ENCODE measurements at places on chromosomes 7 and 10.

GRCh38 chr7:48429117-48429516 is 257.9 kb downstream of the ABCA13 start:
- no peak for DNase-seq

GRCh38 chr10:33901166-33901565 is 566.7 kb upstream of the NRP1 start:
- DNase-seq: no peak

DNA sequence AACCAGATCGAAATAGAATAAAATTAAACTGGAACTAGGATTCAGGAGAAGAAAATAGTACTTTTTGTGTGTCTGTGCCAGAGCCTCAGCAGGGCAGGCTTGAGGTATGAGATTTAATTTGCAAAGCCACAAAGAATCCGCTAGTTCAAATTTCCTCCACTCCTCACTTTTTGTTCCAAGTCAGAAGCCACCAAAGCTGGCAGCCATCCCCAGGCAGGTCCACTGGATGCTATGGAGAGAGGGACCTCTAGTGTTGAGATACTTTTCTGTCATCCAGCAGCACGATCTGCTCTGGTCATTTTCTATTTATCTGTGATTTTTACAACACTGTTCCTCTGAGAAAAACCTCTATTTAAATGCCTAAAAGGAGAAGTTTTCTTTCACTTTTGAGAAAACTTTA is 147.9 kb upstream of the FRMD4A start:
- no peak for DNase-seq

DNA sequence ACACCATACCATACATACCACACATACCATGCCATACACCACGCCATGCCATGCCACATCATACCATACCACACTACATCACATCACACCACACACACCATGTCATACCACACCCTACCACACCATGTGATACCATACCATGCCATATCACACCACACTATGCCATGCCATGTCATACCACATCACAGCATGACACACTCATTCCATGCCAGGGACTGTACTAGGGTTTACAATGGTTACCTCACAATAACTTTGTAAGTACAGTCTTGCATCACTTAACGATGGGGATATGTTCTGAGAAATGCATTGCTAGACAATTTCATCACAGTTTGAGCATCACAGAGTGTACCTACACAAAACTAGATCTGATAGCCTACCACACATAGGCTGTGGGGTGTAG is 14.5 kb downstream of the PYROXD2 start:
- DNase-seq: no peak

DNA sequence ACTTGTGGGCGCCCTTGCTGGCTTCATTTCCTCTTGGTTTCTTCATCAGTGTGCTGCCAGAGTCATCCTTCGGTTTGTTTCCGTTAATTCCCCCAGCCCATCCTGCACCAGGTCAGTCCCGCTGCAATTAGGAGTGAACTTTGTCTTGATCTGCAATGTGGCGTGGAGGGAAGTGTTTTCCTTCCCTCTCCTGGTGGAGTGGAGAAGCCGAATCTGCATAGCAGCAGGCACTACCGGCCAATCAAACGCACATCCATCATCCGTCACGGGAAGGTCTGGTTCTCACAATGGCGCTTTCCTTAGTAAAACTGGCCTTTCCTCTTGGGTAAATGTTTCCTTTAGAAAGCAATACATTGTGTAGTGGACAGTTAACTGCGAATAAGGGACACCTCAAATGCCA is 337.5 kb downstream of the CXCL12 start:
- no peak for DNase-seq

DNA sequence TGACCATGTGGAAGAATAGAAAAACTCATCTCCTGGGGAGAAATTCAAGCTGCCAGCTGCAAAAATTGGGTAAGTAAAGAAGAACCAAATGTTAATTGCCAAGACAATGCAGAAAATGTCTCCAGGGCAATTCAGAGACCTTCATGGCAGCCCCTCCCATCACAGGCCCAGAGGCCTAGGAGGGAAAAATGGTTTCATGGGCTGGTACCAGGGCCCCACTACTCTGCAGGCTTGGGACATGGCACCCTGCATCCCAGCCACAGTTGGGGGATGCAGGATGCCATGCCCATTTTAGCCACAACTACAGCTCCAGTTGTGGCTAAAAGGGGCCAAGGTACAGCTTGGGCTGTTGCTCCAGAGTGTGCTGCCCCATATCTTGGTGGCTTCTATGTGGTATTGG is 20.9 kb upstream of the MKLN1 start:
- DNase-seq: no peak

- no peak for DNase-seq
Measured at GRCh38 chr7:100515072-100515532, 23.9 kb upstream of the AGFG2 start.

DNA sequence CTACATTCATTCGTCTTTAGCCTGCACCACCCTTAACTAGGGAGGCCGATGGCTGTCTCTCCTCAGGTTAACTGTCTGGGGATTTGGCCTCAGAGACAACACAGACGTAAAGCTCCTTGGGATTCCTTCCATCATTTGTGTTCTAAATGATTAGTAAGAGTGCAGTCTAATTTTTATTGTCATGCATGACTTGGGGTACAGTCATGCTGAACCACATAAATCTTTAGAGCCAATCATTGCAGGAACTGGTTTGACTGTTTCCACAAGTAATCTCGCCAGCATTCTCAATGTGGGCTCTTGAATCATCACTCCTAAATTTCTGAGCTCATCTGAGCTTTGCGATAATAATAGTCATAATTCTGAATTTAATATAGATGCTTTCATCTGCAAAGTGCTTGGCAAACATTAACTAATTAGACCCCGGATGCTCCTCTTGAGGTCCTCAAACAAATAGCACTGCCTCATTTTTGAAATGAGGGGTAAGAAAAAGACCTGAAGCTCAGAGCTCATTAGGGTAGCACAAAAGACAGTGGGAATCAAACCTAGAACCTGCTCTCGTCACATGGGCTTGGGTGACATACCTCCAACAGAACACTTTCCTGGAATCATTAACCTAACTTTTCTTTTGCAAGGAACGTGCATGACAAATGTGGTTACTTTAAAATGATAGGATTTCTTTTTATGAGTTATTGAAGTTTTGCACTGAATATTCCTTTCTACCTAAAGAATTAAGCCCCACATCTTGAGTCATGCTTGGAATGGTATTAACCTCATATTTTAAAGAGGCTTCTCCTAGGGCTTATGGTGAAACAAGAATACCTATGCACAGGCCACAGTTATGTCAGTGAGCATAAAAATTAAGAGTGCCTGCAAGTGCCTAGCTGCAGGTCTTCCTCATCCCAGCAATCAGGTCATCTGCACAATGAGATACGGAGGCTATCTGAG is 118.9 kb upstream of the NRP1 start:
- DNase-seq: no peak

- DNase-seq: no peak
Measured at GRCh38 chr10:3658766-3659165, 126.2 kb downstream of the KLF6 start.

- no peak for DNase-seq
Measured at GRCh38 chr10:42543840-42544372, 94.5 kb downstream of the ZNF33B start.

DNA sequence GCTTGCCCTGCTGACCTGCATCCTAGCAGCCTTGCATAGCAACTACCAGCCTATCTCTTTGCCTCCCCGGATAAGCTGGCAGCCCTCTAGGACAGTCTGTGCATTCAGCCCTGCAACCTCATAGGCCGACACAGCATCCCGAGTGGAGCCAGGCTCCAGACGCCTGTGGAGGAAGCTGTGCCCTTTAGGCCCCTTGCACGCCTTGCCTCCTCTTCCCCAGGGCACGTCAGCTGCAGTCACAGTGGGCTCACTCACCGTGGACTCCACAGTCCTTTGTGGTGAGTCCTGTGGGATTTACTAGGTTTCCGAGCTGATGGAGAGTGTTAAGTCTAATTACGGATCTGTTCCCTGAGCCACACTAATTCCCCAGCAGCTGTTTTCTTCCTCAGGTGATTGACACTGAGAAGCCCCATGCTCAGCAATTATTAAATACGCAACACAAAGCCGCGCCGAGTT is 540.0 kb downstream of the TCERG1L start:
- no peak for DNase-seq

GRCh38 chr7:16526742-16527540 is at the start of gene LRRC72:
TSS of gene LRRC72 (plus strand) at chr7:16526825. CDS start at chr7:16526953, 128 bp downstream.
- DNase-seq: no peak

GRCh38 chr10:113610631-113611601 is 52.9 kb downstream of the NRAP start:
- DNase-seq: no peak

GRCh38 chr7:141563956-141564623 is 12.9 kb downstream of the AGK start:
- DNase-seq: no peak

- no peak for DNase-seq
Measured at GRCh38 chr10:58543141-58543540, 30.5 kb downstream of the BICC1 start.

DNA sequence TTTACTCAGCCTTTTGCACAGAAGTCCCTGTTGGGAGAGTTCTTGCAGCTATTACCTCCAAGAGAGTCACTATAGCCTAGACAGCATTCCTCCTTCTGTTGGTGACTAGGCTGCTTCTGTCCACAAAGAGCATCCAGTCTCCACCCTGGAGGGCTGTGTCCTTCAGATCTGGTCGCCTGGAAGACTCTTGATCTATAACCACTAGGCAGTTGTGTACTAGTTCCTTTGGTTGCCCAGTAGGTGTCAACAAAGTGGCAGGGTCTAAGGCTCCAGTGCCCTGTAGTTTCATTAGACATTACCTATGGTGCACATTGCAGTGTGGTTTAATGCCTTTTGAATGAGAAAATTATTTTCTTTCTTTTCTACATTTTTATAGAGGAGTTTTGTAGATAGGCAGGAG is 11.3 kb upstream of the AKR1C2 start:
- DNase-seq: no peak

- no peak for DNase-seq
Measured at GRCh38 chr10:113735913-113736312, 15.6 kb upstream of the PLEKHS1 start.

- DNase-seq: no peak
Measured at GRCh38 chr7:15688911-15689310, 2.4 kb upstream of the MEOX2 start.

DNA sequence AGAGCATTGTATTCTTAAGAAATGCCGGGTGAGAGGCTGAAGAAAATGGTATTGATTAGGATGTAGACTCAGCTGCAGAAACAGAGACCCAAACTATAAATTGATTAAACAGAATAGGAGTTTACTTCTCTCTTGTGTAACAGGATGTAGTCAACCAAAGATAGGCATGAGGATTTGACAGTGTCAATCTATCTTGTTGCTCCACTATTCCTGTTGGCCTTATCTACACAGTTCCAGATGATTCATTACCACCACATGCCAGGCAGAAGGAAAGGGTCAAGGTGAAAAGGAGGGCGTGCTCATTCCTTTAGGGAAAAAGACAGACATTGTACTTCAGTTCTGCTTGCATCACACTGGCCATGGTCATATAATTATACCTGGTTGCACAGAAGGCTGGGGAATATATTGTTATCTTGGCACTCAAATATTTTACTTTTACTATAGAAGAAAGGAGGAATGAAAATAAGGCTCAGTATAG is 11.9 kb upstream of the DMTF1 start:
- DNase-seq: no peak

- no peak for DNase-seq
Measured at GRCh38 chr7:112505495-112505894, 24.7 kb downstream of the LSMEM1 start.

GRCh38 chr10:16933783-16934182 is 116.6 kb upstream of the RSU1 start:
- no peak for DNase-seq

GRCh38 chr7:138387755-138388475 is 72.1 kb upstream of the TRIM24 start:
- DNase-seq: no peak

DNA sequence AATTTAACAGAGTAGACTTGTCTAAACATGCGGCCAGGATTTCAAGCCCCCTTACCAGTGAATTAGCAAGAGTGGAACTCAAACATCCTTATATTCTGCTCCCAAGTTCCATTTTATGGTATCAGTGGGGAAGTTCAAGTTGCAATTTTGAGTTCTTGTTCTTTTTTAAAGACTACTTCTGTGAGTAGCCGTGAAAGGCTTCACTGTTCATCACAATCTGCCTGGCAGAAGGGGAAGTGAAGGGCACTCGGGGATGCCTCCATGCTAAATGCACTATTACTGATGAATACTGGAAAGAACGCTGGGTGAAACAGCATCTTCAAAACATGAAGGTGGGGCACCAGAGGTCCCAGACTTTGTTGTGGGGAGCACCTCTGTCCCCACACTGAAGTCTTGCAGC is 22.4 kb upstream of the FGL2 start:
- DNase-seq: no peak

GRCh38 chr7:89049043-89049442 is 253.5 kb upstream of the TEX47 start:
- no peak for DNase-seq

GRCh38 chr10:30827531-30828120 is 198.1 kb upstream of the LYZL2 start:
- DNase-seq: no peak

GRCh38 chr10:113473851-113474250 is 79.0 kb upstream of the HABP2 start:
- DNase-seq: no peak

DNA sequence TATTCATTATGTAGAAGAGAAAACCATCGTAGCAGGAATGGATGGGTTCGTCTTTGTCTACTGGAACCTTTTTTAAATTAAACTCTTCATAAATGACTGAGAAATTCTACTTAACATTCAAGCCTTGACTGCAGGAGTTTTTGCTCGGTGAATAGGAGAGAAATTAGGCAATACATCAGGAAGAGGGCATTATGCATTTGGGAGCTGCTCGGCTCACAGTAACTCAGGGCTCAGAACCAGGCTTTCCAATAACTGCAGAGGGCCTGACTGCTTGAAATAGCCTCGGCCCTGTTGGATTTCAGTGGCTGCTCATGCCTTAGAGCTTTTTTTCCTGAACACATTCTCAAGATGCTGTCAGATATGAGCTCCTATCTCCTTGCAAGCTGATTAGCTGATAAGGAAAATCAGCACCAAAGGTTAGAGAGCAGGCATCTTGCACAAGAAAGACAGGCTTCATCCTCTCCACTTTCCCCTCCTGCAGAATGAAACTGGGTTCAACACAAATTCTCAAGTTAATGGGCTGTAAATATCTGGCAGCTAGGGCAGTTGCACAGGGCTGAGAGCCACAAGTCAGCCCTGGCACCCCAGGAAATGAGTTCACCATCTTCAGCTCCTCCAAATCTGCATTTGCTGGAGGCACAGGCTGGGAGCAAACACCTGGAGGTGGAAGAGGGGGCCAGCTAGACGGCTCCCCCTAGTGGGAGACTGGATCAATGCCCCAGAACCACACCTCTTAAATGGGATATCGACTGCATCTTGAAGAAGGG is 24.3 kb downstream of the TECTB start:
- DNase-seq: peak; percentile 42

DNA sequence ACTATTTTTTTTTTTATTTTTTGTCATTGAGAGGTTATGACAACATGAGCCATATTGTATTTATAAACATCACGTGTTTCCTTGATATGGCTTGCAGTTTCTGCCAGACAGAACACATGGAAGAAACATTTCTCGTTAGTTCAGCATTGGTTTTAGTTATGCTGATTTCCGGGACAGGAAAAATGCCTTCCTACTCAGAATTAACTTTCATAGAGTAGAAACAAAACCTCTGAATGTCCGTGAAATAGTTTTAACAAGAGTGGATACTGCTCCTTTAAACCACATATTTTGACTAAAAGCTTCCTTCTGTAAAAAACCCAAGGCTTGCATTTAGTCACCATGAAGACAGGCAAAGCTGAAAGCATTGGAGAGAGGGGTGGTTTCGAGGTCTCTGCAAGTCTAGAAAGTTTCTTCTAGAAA is 240.4 kb downstream of the KIAA1217 start:
- DNase-seq: no peak

Data from GM12892 (cell line).